ENCODE measurements at places on chromosomes 5 and 9.

DNA sequence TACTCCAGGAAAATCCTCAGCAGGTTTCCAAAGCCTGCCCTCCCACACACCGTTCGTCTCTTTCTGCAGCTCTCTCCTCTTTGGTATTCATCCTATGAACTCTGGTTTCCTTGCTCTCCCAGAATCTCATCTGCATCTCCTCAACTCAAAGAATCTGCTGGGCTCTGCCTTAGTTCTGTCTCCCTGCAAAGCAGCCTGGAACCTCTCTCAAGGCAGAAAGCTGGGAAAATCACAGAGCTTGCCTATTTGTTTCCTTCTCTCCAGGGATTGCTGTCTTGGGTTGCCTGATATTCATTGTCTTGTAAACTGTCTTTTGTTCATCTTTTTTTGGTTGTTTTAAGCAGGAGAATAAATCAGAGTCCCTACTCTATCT lies 5.3 kb upstream of the ERAP2 start:
- DNase-seq: no peak

- DNase-seq: no peak
Observed at GRCh38 chr9:135294836-135295235, 184.7 kb upstream of the PPP1R26 start.

GRCh38 chr5:130708754-130709153 lies 456.3 kb downstream of the HINT1 start:
- no peak for DNase-seq

GRCh38 chr9:31740705-31741104 lies 643.7 kb upstream of the ACO1 start:
- DNase-seq: no peak

DNA sequence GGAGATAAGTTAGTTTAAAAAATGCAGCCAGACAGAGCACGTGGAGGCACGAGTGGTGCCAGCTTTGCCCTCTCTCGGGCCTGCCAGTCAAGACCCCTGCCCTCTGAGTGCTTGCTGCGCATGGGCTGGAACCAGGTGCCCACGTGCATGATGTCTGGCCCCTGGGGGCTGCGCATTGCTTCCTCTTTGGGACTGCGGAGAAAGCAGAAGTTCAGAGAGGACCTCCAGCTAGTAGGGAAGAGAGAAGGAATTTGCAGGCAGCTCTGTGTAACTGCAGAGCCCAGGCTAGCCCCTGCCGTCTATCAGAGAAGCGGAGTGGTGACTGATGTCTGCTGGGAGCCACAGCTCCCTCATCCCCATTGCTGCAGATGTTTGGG lies 9.7 kb upstream of the RNU6ATAC start:
- no peak for DNase-seq

GRCh38 chr9:86396412-86396811 lies 42.2 kb upstream of the TUT7 start:
- DNase-seq: no peak

DNA sequence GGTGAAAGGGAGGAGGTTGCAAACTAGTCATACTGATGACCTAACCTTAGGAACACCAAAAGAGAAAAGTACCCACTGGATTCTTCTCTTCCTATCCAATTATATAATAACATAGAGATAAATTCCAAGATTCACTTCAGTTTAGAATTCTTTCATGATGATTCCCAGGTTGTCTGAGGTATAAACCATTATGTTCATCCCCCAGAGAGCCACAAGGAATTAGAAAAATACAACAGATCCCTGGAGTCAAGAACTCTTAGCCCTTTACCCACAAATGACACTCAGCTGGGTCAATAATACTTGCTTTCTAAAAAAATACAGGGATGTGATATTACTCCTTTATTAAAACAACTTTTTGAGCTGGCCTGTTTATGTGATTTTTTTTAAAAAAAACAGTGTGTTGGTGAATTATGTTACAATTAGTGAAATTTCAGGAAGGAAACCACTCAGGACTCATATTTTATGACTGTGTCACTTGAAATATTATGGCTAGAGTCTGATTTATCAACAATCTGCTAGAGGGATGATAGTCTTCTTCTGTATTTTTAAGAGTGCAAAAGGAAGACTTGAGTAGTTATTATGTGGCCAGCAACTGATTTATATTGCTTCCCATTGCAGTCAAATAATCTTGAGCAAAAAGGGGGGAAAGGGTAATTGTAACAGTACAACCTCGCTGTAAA lies 338.2 kb downstream of the NFIB start:
- no peak for DNase-seq

- DNase-seq: no peak
Observed at GRCh38 chr9:114911167-114911821, 19.1 kb downstream of the TNFSF8 start.

- DNase-seq: no peak
Observed at GRCh38 chr9:112860451-112860850, 30.2 kb downstream of the SLC46A2 start.

GRCh38 chr9:3920604-3921582 lies 379.0 kb downstream of the GLIS3 start:
- no peak for DNase-seq

GRCh38 chr9:14939378-14939777 lies 29.1 kb upstream of the FREM1 start:
- no peak for DNase-seq

DNA sequence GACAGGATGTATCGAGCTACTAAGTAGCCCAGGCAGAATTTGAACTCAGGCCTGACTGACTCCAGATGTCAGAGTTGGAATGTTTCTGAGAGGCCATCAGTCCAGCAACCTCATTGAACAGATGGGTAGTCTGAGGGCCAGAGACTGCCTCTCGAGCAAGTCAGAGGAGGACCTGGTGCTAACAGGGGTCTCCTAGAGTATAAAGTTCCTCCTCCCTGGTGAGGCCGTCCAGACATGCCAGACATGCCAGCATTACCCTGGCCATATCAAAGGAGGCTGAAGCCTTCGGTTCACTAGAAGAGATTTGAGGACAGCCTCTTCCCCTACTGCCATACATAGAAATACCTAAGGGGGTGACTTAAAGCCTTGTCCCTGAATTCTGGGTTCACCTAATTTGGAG lies 81.2 kb downstream of the ZNF618 start:
- DNase-seq: no peak

DNA sequence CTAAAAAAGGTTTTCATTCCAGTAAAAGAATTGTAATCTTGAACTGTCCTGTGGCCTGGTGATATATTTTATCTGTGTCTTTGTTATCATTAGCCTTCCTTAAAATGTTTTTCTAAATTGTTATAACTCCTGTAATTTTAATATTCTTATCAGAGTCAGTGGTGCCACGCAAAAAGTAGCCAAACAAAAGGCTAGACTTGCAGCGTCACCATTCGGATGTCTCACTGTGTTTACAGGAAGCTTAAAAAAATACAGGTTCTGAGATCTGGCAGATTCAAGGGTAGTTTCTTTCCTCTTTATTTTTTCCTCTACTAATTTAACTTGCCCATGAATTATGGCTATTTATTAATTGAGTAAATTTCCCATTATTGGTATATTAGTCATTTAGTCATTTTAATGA lies 362.3 kb downstream of the MAT2B start:
- DNase-seq: no peak

DNA sequence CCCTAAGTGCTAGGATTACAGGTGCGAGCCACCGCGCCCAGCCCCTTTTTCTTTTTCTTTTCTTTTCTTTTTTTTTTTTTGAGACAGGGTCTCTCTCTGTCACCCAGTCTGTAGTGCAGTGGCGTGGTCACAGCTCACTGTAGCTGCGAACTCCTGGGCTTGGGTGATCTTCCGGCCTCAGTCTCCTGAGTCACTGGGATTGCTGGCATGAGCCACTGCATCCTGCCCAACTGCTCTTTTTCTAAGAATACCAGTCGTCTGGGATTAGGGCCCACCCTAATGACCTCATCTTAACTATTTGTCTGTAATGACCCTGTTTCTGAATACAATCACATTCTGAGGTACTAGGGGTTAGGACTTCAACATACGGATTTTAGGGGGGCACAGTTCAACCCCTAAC lies 34.1 kb upstream of the NANS start:
- no peak for DNase-seq

- DNase-seq: no peak
Observed at GRCh38 chr5:154562244-154562880, 84.3 kb upstream of the HAND1 start.
